Bladder microvascular endothelial cell (primary cell): ENCODE measurements at places on chromosomes 6 and 20. TPM values are rescaled to one million over a fixed set of nuclear protein-coding genes. Genes with fewer than 3 reads are reported as not detected.

COL9A3 gene
- 0.32 and 0.69 TPM in 2 replicates for total RNA-seq

OXT gene
- not detected in 2 replicates for total RNA-seq

SLC17A3 gene
- not detected in 2 replicates for total RNA-seq

LY6G5C gene
- total RNA-seq, result 1.8 and 2.1 TPM in 2 replicates

GCNT2 gene
- total RNA-seq, result 6.3 and 43.7 TPM in 2 replicates
